Activated CD4-positive, alpha-beta memory T cell treated with anti-CD3 and anti-CD28 coated beads, Interleukin-2, amount 10 ng/mL, durations not matched to agents 7 days and 5 days (primary cell): ENCODE measurements at places on chromosomes 2 and 18.

DNA sequence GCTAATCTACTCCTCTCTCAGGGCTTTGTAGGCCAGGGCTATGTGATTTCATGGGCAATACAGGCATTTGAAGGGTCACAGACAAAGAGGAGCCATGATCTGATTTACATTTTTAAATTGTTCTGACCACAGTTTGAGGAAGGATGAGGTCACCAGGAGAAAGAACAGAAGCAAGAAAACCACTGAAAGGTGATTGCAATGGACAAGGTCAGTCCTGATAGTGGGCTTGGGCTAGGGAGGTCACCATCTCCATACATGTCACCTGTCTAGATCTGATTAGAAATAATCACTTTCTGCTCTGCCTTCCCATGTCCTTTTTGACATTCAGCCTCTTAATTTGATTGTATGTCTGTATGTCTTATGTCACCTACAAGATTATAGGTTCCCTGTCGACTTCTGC is 248.9 kb upstream of the CWC22 start:
- no peak for DNase-seq

- no peak for DNase-seq
Measured at GRCh38 chr2:174836377-174836994, 72.2 kb upstream of the CHRNA1 start.

GRCh38 chr18:36419900-36420531 is 122.5 kb downstream of the FHOD3 start:
- no peak for DNase-seq

- DNase-seq: no peak
Measured at GRCh38 chr2:3464401-3465005, 54.8 kb downstream of the ADI1 start.

DNA sequence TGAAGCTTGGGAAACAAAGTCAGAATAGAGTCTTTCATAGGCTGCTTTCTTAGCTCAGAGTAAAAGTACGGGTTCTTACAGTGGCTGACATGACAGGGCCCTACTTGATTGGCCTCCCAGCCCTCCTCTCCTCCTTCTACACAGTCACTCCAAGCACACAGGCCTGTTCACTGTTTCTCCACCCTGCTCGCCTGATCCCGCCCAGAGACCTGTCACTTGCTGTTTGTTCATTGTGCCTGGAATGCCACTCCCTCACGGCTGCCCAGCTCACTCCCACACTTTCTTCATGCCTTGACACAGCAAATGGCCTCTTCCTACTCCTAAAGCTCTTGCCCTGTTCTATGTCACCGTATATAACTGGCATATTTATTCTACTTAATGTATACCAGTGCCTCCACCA is 104.8 kb downstream of the MAP4K4 start:
- DNase-seq: no peak

DNA sequence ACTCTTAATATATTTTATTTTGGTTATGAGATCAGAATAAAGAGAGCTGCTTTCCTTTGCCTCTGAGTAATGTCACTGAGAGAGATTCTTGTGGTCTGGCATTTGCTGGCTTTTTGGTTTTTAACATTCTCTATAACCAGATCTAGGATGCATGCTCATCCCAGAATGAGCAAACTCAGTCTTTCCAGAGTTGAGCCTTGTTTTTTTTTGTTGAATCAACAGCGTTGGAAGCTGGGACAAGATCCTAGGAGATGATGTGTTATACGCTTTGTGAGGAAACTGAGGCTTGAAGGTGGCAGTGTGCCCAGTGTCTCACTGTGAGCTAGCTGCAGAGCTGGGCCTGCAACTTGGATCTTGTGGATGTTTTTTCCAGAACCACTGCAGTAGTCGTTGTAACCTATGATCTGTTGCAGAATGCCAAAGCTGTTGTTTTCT is 19.5 kb downstream of the MYO1B start:
- no peak for DNase-seq

- peak; percentile 41 for DNase-seq
Measured at GRCh38 chr2:43609290-43609918, 13.6 kb upstream of the THADA start.

- DNase-seq: no peak
Measured at GRCh38 chr2:120345608-120346007, 328 bp upstream of the INHBB start.

- peak; percentile 64 for DNase-seq
Measured at GRCh38 chr2:232521959-232522622, 1.9 kb downstream of the PRSS56 start.

DNA sequence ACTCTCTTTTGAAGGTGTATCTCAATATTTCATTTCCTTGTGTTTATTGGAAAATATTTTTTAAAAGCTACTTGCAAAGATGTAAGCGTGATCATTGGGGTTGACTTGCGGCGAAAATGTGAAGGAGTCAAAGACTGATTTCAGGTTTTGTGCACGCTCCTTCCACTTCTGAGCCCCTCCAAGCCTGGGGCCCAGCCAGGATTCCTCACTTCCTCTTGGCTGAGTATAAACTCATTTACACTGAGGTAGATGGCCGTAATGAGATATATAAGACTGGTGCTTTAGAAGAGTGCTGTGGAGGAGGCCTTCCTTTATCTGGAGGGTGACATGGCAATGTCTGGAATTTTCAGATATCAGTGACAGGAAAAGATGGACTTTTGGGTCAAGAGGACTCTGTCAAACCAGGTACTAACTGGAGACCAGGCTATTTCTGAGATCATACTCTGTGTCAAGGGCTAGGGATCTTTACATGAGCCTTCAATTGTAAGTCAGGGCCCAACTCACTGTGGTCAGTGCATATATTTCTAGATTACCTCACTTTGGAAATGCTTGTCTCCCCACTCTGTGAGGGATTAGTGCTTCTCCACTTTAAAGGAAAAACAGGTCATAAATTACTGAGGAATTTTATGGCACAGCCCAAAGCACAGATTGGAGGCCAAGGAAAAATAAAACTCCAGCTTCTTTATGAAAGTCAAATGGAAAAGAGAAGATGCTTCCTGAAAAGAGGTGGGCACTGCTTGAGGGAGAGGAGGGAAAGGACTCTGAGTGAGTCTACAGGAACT is 22.8 kb downstream of the PRKCE start:
- no peak for DNase-seq

DNA sequence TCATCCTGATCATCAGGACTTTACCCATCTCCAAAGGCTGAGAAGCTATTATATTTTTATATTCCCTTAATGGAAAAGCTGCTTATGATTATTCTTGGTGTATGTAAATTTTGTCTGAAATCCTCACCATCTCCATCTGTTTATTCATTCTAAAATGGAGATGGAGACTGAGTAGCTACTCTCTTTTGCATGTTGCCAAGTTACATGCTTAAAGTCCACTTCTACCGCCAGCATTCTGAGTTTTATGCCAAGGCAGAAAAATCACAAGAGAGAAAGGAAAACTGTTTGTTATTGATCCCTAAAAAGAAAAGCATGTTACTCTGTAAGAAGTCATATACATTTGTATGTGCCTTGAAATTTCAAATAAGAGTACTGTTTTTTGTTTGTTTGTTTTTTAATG is 94.4 kb upstream of the NOSTRIN start:
- DNase-seq: no peak

DNA sequence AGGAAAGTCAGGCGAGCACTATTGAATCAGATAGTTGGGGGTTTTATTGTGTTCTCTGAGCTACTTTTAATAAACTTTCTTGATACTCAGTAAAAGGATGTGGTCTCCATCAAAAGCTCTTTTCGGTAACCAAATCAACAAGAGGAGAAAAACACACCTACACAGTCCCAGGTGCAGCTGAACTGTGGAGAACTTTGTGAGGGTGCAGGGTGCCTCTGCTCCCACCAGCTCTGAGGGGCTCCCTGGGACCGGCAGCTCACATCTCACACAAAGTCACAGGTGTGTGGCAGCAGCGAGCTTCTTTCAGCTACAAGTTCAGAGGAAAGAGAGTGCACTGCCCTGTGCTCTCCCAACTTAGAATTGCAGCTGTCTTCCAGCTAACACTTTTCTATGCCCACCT is 650.4 kb downstream of the RNF144A start:
- peak; percentile 31 for DNase-seq

- DNase-seq: no peak
Measured at GRCh38 chr2:174058026-174058425, 92.9 kb upstream of the SP3 start.

DNA sequence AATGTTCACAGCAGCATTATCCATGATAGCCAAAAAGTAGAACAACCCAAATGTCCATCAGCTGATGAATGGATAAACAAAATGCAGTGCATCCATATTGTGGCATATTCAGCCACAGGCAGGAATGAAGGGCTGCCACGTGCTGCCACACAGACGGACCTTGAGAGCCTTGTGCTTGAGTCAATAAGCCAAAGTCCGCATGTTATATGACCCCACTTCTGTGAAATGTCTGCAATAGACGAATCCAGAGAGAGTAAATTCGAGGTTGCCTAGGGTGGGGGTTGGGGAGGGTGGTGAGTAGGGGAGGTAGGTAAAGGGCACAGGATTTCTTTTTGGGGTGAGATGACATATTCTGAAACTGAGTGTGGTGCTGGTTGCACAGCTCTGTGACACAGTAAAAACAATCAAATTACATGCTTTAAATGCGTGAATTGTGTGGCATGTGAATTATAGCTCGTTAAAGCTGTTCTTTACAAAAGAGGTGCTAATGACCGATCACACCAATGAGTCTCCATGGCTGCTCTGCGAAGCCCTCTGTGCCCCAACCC is 38.9 kb upstream of the LDLRAD4 start:
- DNase-seq: no peak

GRCh38 chr2:138267902-138268254 is 233.7 kb upstream of the SPOPL start:
- DNase-seq: no peak

GRCh38 chr18:69567813-69568488 is 167.3 kb downstream of the DOK6 start:
- no peak for DNase-seq

GRCh38 chr2:10760794-10761504 is 39.5 kb downstream of the ATP6V1C2 start:
- DNase-seq: no peak

- DNase-seq: no peak
Measured at GRCh38 chr2:197285361-197285760, 25.2 kb downstream of the ANKRD44 start.

DNA sequence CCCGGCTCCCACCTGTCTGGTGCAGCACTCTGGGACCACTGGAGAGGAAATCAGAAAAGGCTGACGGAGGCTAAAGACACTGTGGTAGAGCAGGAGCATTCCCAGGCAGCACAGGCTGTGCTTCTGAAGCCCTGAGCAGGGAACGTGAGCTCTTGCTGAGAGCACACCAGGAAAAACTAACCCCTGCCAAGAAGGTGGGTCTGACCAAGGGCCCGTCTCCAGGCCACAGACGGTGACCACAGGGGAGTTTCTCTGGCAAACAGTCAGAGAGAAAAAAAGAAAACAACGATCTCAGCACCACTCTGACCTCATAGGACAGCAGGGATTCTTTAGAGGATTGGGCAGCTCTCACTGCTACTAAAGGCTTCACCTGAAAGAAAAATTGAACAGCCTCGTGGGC is 201.4 kb downstream of the AFF3 start:
- DNase-seq: no peak

- no peak for DNase-seq
Measured at GRCh38 chr2:180985771-180986395, 5.5 kb downstream of the UBE2E3 start.

DNA sequence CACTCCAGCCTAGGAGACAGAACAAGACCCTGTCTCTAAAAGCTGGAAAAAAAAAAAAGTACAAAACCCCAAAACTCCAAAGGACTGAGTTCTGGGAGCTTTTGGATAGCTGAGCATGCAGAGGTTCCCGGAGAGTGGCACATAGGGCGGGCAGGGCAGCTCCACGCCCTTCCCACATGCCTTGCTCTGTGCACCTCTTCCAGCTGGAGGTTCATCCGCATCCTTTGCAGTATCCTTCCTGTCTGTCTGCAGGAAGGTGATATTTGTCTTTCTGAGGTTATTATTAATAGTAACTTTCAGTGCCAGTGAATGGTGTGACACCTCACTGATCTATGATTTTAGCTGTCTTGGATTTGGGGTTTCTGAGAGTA is 70.2 kb downstream of the INPP4A start:
- DNase-seq: no peak

DNA sequence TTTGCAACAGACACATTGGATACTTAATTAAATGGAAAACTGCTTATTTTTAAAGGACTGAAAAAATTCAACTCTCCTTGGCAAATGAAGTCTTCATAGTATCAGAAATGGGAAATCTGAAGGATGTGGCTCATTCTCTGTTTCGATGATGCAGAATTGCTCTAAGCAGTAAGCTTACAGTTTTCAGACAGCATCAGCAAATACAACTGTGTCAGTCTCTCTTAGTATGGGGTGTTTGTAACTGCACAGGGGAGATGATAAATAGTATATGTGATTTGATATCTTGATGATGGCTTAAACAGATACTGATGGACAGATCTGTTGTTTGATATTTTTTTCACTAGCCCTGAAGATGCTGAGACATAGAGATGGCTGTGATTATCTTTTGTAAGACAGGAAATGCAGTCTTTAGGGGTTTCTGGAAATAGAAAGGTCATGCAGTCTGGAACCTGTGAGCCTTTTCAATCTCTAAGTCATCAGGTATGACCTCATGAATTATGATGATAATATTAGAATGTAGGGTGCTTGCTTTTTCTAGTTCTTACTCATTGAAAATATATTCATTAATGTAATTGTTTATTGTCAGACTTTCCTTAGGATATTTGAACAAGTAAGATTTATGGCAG is 84.2 kb downstream of the SLC4A10 start:
- DNase-seq: no peak

DNA sequence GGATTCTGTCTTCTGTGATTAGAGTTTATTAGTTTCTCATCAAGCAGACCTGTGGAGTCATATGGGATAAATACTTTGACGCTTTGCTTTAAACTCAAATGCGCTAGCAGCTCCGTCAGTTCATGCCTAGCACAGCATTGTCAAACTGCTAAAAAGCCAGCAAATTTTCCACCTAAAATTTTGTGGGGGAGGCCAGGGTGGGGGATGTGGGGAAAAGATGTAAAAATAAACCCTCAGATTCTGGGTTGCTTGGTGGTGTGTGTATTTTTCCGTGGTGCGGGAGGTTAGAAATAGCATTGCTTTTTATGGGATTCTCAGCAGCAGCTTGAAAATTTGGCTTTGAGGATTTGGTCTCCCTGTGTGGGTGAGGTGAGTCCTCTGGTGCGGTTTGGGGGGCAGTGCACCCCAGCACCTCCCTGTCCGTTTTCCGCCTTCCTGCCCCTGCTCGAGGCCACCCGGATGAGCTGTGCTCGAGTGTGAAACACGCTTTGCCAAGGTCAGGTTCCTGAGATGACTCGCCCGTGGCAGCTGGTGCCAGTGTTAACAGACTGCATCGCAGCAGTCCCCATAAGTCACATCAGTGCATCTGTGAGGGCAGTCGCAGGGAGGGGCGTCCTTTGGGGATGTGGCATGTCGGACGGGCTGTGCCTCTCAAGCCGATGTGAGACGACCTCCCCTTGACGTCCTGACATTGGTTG is 65.9 kb downstream of the LDLRAD4 start:
- DNase-seq: peak; percentile 72

DNA sequence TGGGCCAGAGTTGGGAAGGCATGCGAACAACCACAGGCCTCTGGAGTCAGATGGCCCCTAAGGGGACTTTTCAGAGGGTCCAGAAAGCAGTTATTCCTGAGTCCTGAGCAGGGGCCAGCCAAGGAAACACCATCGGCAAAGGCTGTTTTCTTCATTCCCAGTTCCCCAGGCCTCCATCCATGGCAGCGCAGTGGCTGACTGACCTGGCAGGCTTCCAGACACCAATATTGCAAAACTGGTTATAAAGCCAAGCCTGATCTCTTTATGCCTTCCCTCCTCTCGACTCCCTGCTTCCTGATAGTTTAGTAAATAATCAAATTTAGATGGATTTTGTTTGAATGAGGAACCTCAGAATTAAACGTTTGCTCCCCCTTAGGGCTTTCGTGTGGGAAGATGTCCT is 133.4 kb upstream of the ITGA6 start:
- DNase-seq: no peak

- DNase-seq: no peak
Measured at GRCh38 chr2:23520256-23520655, 135.3 kb downstream of the KLHL29 start.
